ENCODE measurements at places on chromosomes 5 and 9.

DNA sequence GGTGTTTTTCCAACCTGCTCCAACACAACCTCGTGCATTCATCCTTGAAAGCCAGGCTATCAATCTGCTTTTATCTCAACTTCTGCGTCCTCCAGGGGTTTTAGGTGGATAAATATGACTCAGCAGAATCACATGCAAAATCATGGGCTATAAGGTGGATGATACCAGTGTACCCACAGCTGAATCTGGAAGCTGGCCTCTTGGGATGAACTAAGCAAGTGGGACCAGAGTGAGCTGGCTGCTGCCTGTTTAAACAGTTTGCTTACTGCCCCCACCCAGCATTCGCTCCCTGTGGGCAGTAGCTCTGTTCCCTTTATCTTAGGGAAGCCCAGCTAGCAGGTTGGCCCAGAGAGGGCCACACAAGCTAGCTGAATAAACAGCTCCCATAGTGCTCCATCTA lies 194.0 kb downstream of the CRB2 start:
- DNase-seq = no peak

DNA sequence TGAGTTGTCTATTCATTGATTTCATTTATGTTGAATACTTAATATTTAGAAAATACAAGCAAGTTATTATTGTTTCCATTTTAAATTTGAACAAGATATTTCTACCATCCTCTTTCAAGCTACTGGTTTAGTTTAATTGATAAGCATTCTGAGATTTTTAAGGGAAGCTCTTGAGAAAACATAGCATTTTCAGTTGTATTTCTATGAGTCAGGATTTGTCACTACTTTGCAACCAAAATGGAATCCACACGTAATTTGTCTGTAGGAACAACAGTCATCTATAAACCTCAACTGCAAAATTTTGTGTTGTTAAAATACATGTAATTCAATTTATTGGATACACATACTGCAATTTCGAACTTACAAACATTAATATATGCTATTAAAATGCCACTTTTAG lies 74.0 kb downstream of the PRR16 start:
- DNase-seq = no peak

DNA sequence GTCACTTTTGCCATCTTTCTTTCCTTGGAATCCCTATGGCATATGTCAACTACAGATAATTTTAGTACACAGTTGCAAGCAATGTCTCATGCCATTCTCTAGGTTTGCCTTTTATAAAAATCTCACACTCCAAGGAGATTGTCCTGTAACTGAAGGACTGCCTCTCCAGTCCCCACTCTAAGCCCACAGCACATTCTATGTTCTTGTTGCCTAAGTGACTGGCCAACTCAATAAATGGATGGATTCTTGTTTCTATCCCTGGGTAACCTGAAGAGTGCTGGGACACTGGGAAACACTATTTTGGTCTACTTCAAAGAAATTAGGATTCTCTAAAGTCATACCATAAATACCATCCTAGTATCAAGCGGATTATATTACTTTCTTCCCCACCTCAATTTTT lies 145.0 kb downstream of the PLCXD3 start:
- no peak for DNase-seq

GRCh38 chr5:180173875-180174586 lies 35.0 kb downstream of the RASGEF1C start:
- no peak for DNase-seq

- DNase-seq = no peak
Observed at GRCh38 chr9:122113574-122113973, 20.5 kb upstream of the TTLL11 start.

DNA sequence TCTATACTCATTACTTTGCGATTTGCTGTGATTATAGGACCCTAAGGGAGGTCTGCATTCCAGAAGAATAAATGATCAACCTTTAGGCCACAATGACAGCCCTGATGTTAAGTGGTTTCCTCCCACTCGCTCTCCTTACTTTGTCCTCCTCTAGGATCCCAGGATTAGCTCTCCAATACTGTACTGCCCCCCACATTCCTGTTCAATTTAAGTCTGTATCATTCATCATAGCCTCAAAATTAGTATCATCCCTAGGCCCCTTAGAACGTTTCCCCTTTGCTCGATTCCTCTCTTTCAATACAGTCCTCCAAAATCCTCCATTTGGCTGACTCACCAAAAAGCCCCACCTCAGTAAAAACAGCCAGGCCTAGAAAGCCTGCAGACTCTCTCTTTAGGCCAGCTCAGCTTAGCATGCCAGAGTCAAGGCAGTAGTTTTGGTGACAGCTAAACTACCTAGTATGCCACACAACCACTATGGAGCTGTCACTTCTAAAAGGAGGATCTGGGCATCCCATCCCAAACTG lies 24.4 kb downstream of the RNF145 start:
- no peak for DNase-seq

- DNase-seq = no peak
Observed at GRCh38 chr5:179304871-179305270, 40.4 kb downstream of the ADAMTS2 start.

GRCh38 chr9:89655990-89656657 lies 51.3 kb downstream of the GADD45G start:
- DNase-seq = no peak

DNA sequence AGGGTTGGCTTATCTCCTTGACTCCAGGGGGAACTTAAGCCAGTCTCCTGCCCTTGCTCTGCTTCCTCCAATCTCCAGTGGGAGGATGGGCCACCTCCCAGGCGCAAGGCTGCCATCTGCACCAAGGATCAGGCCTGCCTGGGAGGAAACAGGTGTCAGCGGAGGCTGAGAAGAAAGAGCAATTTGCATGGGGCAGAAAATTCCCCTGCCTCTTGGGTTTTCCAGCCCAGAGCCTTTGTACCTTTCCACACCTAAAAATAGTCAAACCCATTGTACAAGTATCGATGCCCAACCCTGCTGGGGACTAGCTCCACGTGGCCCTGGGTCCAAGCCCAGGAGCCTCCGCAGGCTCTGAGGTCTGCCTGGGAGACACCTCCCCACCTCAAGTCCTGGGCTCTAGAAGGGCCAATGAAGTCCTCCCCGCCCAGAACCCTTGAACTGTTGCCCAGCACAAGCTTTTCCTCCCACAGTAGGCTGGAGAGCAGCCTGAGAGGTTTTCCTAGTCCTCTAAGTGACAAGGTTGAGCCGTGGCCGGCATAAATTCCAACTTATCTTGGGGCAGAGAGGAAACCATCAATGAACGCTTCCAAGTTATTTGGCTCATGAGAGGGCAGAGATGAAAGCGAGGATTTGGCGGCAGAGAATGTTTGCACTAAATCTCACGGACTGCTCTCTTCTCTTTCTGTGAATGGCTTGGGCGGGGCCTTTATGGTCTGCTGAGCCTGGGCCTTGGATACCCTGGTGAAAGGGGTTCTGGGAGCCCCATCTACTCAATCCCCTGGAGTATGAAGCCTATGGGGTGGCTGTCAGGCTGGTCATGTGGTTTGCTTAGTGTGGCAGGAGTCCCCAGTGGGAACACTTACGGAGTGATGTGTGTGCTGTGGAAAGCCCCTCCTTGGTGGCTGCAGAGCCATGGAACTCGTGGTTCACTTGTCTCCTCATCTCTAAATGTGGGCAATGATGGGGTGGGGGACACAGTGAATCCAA lies 15.6 kb downstream of the JADE2 start:
- DNase-seq = no peak

- DNase-seq = no peak
Observed at GRCh38 chr9:137511758-137512463, 38.3 kb downstream of the PNPLA7 start.

GRCh38 chr5:139787568-139788293 lies 7.9 kb upstream of the PSD2 start:
- DNase-seq = peak; percentile 81

GRCh38 chr9:101671567-101671966 lies 66.9 kb downstream of the GRIN3A start:
- DNase-seq = no peak

- DNase-seq = no peak
Observed at GRCh38 chr9:85745203-85745602, 3.4 kb upstream of the AGTPBP1 start.

DNA sequence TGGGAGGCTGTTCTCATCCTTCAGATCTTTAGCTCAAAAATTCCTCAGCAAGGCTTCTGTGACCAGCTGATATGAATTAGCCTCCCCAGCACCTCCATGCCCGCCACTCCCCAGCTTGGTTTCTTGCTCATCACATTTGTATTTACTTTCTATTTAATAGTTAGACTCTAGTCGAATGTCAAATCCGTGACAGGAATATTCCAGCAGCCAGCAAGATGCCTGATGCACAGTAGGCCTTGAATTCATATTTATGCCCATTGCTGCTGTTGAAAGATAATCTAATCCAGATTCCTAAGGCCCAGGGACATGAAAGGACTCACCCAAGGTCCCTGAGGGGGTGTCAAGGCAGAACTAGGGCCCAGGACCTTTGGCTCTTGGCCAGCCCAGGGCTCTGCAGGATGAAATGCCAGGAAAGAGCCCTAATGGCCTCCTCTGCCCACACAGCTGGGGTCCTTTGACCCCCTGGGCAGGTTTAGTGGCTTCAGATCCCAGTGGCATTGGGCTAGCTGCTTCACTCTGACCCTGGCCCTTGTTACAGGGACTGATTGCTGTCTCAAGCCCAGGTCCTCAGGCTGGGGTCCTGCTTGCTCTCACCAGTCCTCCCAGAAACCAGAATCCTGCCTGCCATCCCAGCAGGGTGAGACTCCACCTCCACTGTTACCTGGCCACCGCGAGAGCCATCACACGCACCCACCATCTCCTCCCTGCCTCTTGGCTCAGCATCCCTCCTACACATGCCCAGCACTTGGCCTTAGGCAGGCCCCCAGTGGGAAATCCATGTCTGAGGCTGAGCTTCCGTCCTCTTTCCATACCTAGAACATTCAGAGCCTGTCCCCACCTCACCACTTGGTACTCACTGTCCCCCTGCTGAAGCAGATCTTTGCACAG lies 7.3 kb downstream of the CSF1R start:
- DNase-seq = no peak

DNA sequence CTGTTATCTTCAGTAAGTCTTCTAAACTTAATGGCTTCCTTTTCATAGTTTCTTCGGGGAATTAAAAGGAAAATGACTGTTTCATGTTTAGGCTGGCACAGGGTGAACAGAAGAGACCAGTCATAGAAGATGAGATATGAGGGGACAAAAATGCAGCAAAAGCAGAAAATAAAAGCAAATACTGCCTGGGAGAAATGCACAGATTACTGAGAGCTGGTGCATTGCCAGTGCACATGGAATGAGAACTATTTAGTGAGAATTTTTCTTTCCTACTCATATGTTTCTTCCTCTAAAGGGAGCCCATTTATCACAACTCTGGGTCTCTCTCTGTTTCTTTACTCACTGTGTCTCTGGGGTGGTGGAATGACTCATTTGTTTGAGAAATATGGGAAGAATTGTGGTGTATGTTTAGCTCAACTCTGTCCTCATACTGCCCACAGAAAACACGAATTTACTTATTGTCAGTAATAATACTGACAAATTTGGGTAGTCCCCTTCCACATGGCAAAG lies 25.9 kb upstream of the ANKRD55 start:
- no peak for DNase-seq

- DNase-seq = no peak
Observed at GRCh38 chr5:153352685-153353219, 137.7 kb upstream of the GRIA1 start.

DNA sequence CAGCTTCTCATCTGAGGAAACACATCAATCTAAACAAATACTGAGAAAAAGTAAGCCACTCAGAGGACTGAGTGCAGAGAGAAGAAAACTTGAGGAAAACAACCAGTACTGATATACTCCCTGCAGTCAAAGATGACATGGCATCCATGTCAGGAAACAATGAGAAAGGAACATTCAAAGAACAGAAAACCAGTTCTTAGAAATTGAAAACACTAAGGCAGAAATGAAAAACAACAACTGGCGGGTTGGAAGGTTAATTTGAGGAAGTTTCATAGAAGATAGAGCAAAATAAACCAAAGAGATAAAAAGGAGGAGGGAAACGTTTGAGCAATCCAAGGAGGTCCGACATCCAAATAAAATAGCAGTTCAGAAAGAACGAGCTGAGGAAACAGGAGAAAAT lies 475.2 kb downstream of the HINT1 start:
- DNase-seq = no peak

DNA sequence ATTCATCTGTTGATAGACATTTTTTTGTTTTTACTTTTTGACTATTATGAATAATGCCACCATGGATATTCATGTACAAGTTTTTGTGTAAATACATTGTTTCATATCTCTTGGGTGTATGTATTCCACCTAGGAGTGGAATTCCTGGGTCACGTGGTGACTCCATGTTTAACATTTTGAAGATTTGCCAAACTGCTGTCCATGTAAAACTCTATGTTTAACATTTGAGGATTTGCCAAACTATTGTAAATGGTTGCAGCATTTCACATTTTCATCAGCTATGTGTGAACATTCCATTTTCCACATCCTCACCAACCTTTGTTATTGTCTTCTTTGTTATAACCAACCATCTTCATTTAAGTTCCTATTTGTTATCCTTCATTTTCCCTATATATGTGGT lies 12.2 kb downstream of the TMEFF1 start:
- DNase-seq = no peak

GRCh38 chr9:130741831-130742449 lies 48.4 kb downstream of the EXOSC2 start:
- DNase-seq = no peak

GRCh38 chr9:19938990-19939733 lies 150.3 kb upstream of the SLC24A2 start:
- DNase-seq = no peak

GRCh38 chr9:131724683-131725082 lies 15.2 kb downstream of the RAPGEF1 start:
- DNase-seq = no peak

- no peak for DNase-seq
Observed at GRCh38 chr5:138709202-138709601, 44.0 kb upstream of the CTNNA1 start.

- no peak for DNase-seq
Observed at GRCh38 chr9:10855847-10856246, 243.0 kb upstream of the PTPRD start.

DNA sequence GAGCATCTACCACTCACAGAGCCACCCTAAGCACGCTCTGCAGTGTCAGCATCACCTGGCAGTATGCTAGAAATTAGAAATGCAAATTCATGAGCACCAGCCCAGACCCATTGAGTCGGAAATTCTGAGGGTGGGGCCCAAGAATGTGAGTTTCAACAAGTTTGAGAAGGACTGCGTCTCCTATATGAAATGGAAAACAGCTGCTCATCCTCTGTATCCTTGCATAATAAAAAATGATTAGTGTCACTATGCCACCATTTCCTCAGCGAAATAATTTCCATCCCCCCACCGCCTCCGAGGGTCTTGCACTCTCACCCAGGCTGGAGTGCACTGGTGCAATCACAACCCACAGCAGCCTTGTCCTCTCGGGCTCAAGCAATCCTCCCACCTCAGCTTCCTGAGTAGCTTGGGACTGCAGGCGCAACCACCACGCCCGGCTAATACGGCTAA lies 1.3 kb upstream of the IQGAP2 start:
- no peak for DNase-seq

Data from stimulated activated CD8-positive, alpha-beta memory T cell treated with anti-CD3 and anti-CD28 coated beads, Interleukin-7, amount 100 ng/mL, for 1 hour (primary cell).